ENCODE measurements at places on chromosomes 1 and 21. TPM values are rescaled to one million over a fixed set of nuclear protein-coding genes. Genes with fewer than 3 reads are reported as not detected.

HSD3B2 gene
- not detected for total RNA-seq

CD247 gene
- total RNA-seq, result 0.17 TPM

OVAAL gene
- not detected for total RNA-seq

DNA sequence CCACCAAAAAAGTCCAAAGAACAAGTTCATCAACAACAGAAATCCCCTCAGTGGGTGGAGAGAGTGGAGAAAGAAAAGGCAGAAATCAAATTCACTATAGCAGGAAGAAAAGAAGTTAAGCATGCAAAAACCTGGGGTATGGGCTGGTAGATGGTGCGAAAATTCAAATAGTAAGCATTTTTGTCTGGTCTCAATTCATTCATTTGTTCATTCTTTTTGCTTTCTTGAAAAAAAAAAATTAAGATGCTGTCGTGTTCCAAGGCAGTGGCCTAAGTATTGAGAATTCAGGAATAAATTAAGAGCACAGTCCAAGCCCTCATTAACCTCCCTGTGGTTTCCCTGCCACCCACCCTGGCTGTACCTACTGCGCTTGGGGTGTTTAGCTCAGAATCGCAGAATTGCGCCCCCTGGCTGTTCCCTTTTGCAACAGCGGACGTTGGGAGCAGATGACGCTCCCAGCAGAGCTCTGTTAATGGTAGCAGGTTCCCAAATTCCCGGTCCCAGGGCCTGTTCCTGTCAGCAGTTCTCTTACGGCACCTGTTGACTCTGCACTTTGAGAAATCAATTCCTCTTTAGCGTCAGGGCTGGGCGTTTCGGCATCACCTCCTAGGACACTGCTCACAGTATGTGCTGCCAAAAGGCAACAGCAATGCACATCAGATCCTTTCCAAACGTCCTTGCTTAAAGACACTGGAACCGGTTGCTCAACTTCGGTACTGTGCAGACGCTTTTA lies 34.0 kb upstream of the SSX2IP start:
- H3K27me3 ChIP-seq, result no peaks in the 10 kb centered on the region
- no peaks in the 10 kb centered on the region for H3K36me3 ChIP-seq
- no peak overlapping the region for H3K27ac ChIP-seq
- no peak for DNase-seq
- peaks cover 15% of the 10 kb centered on the region for H3K4me1 ChIP-seq

GRCh38 chr1:201758499-201759050 lies 70.4 kb upstream of the IPO9 start:
- no peak overlapping the region for H3K27ac ChIP-seq
- H3K4me1 ChIP-seq, result peaks cover 9% of the 10 kb centered on the region
- no peaks in the 10 kb centered on the region for H3K27me3 ChIP-seq

GRCh38 chr1:99738858-99739465 lies 27.5 kb downstream of the FRRS1 start:
- no peaks in the 10 kb centered on the region for H3K27me3 ChIP-seq
- DNase-seq, result no peak
- no peak overlapping the region for H3K27ac ChIP-seq

GRCh38 chr1:51192213-51192843 lies 43.7 kb upstream of the RNF11 start:
- peak; percentile 89 for DNase-seq
- peaks cover 11% of the 10 kb centered on the region for H3K4me1 ChIP-seq
- H3K27me3 ChIP-seq, result no peaks in the 10 kb centered on the region
- no peaks in the 10 kb centered on the region for H3K36me3 ChIP-seq
- H3K4me3 ChIP-seq, result no peak overlapping the region

DNA sequence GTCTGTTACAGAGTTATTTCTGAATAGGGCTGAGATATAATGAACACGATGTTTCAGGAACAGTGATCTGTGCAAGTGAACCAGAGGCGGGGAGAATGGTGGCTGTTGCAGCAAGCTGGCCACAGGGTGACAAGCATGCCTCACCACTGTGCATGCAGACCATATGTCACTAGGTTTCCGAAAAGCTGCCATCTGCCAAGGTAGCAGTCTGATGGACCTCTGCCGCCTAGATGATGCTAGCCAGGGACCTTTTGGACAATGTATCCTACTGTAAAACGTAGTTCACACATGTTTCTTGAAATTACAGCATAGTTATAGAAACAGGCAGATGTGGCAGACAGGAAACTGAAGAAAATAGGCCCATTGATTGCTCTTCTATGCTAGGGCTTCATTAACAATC lies 204.2 kb upstream of the RRP15 start:
- H3K4me3 ChIP-seq, result no peak overlapping the region
- H3K4me1 ChIP-seq, result peaks cover 14% of the 10 kb centered on the region
- no peaks in the 10 kb centered on the region for H3K27me3 ChIP-seq
- H3K36me3 ChIP-seq, result no peaks in the 10 kb centered on the region
- no peak for DNase-seq

Data from PC-3 (cell line).